ENCODE measurements at places on chromosomes 3 and 15.

- DNase-seq: no peak
Observed at GRCh38 chr15:85518979-85519761, 138.8 kb downstream of the AKAP13 start.

DNA sequence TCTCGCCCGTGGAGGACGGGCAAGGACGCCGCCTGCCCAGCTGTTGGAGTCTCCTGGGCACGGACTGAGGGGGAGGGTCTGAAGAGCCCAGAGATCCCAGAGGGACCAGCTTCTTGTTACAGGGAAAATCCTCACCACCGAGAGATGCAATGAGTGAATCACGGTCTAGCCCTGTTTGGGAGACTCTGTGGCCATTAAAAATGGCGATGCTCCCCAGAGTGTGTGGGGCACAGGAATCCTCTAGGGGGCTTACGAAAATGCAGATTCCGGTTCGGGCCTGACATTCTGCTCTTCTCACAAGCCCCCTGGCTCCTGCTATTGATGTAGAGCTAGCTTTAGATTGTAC, 35.5 kb upstream of the EPHB3 start:
- DNase-seq: no peak

DNA sequence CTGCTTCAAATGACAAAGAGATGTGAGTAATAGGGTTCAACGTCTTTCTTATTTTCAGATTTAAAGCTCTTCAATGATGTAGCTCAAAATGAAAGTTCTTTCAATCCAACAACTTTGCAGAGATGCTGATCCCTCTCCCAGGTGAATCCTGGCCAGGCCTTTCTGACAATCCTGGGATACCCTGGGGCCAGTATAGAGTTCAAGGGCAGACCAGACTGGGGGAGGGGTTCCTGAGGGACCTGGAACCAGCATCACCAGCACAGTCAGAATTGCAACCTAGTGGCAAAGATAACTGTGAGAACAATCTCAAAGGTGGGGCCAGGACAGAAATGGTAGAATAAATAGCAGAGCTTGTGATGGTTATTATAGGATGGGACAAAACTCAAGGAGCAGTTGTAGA, 19.7 kb upstream of the NCK1 start:
- DNase-seq: no peak

GRCh38 chr3:37214076-37214475, 39.7 kb upstream of the LRRFIP2 start:
- DNase-seq: no peak

GRCh38 chr15:61997786-61998185, 62.5 kb downstream of the VPS13C start:
- no peak for DNase-seq

GRCh38 chr3:160860346-160860745, 104.3 kb downstream of the PPM1L start:
- no peak for DNase-seq

DNA sequence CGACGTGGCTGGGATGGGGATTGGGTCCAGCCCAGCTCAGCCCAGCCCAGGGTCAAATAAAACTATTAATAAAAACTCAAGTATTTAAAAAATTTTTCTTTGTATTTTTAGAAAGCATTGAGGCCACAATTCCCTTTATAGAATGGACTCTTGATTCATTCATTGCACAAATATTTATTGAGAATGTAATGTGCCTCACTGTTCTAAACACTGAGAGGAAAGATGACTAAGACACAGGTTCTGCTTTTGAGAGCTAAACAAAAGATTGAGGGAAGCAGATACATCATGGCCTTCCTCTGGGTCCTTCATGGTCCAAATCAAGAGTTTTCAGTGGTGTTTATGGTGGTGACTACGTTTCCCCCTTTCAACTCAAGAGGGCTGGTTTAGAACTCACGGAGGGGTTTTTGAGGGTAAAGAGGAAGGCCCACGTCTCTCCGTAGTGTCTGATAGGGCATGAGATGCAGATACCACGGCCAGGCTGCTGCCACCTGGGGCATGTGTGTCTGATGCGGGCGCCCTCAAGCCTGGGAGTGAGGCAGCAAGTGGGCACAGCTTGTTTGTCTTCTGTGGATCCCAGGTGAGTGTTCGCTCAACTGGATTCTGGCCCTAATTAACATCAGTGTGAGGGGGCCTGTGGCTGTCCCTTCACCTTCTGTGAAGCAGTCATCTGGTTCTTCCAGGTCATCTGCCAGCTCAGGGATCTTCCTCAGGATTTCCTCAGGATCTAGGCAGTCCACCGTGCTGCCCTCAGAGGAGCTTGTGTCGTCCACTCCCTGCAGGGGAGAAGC, 73.5 kb upstream of the SCN5A start:
- no peak for DNase-seq

DNA sequence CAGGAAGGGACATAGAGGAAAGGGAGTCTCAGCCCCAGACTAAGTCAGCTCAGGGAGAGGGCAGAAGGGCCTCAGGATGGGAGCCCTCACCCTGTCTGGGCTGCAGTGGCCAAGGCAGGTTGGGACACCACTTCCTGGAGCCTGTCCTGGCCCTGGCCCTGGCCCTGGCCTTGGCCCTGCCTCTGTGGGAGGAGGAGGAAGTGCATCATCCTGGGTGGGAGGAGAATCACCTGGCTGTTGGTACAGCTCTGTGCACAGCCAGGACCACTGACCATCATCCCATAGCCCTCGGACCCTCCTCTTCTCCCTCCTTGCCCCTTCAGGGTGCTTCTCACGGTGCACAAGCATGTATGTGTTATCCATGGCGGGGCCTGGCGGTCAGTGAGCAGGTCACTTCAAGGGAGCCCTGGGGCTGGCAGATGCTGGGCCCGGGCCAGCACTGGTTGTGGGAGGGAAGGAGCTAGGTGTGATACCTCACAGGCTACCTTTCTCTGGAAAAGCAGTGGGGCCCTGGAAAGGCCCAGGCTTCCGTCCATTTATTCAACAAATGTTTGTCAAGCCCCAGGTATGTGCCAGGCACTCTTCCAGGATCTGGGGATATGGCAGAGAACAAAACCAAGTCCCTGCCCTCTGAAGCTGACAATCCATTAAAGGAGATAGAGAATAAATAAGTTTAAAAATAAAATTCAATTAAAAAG, 8.2 kb upstream of the APEH start:
- no peak for DNase-seq

GRCh38 chr15:90933301-90933700, 952 bp upstream of the HDDC3 start:
- DNase-seq: no peak

DNA sequence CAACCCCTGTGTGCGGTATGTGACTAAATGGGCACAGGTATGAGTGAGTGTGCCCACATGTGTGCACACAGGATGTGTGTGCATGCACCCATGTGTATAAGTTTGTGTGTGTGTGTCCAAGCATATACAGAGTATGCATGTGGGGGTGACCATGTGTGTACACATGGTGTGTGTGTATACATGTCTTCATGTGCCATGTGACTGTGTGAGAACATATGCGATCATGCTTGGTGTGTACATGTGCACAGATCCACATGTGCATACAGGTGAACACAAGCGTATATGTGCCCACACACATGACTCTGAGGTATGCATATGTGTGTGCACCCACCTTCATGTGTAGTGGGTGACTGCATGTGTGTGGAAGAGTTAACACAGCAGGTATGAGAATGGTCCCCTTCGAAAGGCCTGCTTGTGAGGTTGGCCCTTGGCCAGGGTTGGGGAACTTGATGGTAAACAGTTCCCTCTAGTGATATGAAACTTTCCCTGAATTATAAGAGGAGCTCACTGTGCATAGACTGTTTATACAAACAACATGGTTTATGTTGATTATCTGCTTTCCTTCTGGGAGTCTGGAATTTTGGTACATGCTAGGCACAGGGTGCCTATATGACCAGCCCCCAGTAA, 10.3 kb downstream of the PFKFB4 start:
- no peak for DNase-seq

DNA sequence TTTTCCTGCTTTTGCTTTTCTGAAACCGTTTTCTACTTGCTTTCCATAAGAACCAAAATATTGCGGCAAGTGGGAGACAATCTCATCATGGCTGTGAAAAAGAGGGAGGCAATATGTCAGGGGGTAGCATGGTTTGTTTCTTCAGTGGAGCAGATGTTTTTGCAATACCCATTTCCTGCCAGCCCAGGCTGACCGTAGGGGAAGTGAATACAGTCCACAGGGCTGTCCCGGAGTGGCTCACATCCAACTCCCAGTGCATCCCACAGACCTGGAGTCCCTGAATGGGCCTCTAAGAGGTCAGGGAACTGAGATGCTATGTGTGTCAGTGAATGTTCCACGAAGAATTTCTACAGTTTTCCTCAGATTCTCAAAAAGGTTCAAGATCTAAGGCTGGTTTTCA, 69.6 kb downstream of the EPHB1 start:
- DNase-seq: no peak

GRCh38 chr3:171049861-171050444, 23.4 kb upstream of the SLC2A2 start:
- no peak for DNase-seq

DNA sequence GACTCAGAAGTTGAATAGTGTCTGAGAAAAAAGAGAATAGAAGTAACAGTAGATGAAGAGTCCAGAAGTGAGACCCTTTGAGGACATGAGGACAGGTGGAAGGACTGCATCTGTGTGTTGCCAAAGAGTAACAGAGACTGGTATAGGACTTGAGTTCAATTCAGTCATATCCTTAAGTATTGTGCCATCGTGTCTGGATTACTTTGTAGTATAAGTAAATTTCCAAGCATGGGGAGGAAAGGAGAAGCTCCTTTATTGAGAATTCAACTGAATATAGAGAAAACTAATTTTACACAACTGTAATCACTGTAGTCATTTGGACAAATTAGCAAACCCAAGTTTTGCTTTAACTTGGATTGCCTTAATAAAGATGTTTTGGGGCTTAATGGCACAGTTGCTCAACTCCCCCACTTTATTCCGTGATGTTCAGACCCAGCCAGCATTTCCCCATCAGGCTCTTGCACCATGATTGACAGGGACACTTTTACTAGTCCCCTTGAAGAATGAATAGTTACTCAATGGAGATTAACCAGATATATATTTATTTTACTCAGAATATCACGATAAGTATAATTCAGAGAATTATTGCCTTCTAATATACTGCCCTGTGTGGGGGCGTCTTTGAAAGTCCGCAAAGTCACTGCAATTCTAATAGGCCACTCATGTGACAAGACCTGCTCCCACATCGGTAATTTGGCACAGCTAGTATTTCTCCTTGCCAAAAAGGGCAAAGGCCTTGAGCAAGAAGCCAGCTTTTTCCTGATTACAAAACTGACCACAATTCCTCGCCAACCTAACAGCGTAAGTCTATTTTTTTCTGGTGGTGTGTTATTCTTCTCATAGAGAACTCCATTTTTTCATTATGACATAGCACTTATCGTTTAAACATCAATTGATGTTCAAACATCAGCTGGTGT, 61.3 kb downstream of the PPARG start:
- DNase-seq: no peak

DNA sequence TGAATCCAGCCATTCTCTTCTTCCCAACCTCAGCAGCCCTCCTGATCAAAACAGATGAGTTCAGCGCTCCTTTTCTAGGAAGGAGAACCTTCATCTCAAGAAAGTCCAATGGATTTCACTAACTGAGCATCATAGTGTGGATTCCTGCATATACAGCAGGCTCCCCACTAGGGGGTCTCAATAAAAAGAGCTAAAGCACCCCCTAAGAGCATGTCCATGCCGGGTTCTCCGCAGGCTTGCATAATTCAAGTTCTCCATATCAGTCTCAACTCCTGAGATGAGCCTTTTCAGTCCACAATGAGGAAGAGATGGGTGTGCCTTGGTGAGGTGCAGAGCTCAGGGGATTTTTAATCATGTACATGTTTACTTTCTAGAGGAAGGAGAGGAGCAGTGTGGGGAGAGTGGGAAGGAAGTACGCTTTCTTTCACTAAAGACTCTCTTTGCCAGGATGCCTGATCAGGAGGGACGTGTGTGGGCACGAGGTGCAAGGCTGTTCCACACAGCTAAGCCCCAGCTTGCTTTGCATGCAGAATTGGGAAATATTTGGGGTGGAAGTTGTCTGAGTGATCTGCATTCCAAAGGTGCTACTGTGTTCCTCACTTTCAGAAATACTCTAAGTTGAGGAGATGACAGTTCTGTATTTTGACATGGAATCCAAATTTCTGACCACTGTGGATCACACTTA, 563.5 kb downstream of the OCA2 start:
- no peak for DNase-seq

- no peak for DNase-seq
Observed at GRCh38 chr3:88112289-88112688, 37.5 kb upstream of the C3orf38 start.

DNA sequence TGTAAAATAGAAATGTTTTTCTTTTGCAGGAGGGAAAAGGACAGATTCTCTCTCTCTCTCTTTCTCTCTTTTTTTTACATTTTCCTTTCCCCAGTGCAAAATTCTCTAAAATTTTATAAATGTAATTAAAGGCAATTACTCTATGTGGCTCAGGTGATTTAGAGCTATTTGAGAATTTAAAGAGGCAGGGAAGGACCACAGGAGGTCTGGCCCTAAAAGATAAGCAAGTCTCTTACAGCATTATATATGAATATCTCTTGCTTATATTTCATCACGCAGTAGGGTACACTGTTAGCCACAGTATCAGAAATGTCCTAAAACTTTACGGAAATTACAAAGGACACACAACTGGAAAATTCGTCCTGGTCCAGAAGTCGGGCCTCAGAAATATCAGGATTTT, 70.5 kb upstream of the PPIB start:
- no peak for DNase-seq

DNA sequence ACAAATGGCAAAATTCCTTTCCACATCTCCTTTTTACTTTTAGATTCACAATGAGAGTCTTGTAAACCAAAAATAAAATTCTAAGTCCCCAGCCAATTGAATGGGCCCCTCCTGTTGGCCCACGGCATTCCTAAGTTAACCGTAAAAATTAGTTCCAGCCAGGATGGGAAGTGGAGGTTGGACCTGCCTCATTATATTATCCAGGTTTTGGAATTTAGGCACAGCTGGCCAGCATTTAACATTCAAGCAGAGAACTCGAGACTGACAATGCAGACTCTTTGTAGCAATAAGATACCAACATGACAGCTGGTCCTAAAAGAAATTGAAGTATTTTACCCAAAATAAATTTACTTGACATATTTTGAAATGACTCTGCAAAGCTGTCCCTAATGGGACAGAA, 321.0 kb upstream of the NAALADL2 start:
- no peak for DNase-seq

All from activated naive CD4-positive, alpha-beta T cell (primary cell).